Stimulated activated CD8-positive, alpha-beta memory T cell treated with anti-CD3 and anti-CD28 coated beads, Interleukin-15, amount 100 ng/mL, for 48 hours (primary cell): ENCODE measurements at places on chromosomes 1 and 21.

DNA sequence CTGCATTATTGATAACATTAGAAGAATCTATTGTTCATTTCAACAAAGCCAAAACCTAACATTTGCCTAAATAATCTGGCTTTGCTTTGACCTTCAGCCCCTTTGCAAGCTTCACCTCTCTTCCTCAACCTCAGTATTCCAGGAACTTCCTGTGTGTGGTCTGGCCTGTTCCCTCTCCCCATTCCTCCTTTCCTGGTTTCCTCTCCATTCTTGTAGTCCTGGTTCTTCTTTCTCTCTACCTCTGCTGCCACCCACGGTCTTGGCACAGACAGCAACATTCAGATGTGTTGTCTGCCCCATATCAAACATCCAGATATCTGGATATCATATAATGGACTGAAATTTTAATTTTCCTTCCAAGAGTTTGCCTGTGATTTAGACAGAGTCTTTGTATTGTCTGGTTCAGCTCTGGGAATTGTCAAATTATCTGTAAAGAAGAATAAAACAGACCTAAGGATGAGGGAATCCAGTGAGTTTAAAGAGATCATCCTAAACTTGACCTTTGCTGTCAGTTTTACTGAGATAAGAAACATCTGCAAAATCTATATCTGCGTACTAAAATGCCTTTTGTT is 148.1 kb upstream of the KCTD3 start:
- DNase-seq: no peak

- no peak for DNase-seq
Observed at GRCh38 chr21:38498057-38498833, at the start of gene ERG. ERG (minus strand) TSS chr21:38498477; CDS start chr21:38498380, 97 bp downstream.

DNA sequence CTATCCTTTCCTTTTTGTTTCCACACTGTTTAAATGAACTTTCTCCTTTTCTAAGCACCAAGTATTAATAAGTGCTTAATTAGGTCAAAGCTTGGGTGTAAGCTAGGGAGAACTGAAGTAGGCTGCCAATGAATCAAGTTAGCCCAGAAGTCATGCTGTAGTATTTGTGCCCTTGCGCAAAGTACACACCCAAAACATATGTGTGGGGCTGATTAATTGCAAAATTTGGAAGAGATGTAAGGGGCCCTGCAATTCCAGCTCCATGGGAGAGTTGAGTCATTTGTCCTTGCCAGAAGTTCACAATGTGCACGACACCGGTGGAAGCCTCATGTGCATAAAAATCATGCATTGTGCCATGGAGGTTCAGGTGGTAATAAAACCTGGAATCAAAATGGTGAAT is 18.6 kb upstream of the NTNG1 start:
- no peak for DNase-seq

DNA sequence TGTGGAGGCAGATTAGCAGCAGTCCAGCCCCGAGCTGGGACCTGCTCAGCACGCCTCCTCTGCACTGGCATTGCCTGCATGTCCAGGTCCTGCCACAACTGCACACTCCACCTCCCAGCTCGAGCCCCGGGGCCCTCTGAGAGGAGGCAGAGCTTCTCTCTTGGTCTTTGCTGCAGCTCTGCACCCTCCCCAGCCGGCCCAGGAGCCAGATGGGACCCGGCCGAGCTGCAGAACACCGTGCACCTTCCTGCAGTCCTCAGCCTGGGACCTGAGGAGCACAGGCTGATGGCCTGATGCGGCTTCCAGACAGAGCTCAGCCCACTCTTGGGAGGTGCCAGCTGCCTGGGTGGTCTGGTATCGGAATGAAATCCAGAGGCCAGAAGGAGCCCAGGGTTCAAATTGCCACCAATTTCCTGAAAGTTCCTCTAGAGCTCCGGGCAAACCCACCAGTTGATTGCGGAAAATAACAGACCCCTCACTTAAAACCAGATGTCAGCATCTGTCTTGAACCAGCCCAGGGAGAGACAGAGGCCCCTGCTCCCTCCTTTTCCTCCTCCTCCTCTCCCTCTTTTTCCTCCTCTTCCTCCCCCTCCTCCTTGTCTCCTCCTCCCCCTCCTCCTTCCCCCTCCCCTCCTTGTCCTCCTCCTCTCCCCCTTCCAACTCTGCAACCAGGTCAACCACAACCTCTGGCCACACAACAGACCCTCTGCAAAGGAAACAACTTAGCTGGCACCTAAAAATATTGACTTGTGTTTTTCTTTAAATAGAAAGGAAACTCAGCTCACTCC is 10.6 kb upstream of the SPSB1 start:
- no peak for DNase-seq

DNA sequence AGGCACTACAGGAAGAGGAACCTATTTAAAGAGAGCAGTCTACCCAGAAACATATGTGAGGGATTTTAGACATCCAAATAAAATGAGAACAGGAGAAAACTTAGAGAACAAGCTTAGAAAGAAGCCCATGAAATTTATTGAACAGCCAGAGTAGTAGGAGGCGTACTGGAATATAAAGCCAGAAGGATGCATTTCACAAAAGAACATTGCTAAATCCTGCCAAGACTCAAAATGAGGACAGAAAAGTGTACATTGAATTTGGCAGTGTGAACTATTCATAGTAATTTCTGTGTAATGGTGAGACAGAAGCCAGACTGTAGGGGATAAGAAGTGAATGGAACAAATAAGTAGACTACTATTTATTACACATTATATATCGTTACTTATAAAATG is 22.5 kb downstream of the CEPT1 start:
- DNase-seq: no peak

DNA sequence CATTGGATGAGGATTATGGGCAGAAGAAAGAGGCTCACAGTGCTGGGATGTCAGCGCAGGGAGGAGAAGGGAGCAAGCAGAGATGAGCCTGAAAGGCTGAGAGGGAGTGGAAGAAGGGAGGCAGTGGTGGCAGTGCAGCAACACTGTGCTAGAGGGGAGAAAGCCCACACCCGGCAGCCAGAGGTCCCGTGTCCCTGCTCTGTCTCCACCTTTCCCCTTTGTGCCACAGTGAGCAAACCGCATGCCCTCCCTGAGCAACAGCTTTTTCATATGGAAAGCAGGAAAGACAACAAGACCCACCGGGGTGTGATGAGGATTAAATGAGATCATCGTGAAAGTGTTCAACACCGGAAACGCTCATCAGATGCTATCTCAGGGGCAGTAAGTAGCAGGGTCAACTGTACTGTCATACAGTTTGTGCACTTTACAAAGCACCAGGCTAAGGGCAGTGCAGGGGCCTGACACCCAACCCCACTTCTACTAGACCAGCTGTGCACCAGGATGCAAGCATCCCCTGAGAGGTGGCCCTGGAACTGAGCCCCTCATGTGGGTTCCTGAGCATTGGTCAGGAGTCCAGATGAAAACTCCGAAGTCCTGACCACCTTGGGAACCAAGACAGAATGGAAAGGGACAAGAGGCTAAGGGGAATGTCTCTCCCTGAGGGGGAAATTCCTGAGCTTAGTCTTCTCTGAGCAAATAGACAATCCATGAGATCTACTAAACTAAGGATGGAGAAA is 9.1 kb downstream of the NHLH1 start:
- DNase-seq: no peak

- DNase-seq: no peak
Observed at GRCh38 chr1:171138980-171139379, 46.1 kb upstream of the FMO2 start.

- no peak for DNase-seq
Observed at GRCh38 chr1:179870870-179871269, 6.7 kb downstream of the TOR1AIP2 start.

GRCh38 chr1:184287001-184287400 is 99.8 kb upstream of the C1orf21 start:
- no peak for DNase-seq

DNA sequence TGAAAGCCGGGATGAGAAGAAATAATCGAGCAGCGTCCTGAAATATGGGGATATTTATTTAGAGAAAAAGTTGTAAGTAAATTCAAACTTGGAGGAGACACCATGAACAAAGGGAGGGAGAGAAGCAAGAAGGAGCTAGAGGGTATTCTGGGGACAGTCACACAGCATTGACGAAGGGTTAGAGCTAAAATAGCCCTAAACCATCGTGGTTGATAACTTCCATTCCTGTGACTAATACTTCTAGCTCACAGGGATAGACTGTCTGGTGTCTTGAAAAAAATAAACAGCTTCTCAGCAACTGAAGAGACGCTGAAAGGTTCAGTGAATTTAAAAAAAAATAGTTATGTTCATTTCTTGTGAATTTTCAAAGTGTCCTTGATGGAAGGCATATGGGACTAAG is 86.7 kb downstream of the LRRC53 start:
- DNase-seq: no peak

DNA sequence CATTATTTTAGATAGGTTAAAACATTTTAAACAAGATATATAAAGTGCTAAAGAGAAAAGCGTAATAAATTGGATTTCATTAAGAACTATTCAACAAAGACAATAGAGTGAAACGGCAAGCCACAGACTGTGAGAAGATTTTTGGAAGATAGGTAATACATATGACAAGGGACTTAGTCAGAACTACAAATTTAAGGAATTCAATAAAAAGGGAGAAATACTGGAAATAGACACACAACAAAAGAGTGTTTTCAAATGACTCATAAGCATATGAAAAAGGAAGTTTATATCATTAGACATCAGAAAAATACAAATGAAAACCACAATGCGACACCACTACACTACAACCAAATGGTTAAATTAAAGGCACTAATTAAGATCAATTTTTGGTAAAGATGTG is 90.5 kb downstream of the GDAP2 start:
- DNase-seq: no peak

DNA sequence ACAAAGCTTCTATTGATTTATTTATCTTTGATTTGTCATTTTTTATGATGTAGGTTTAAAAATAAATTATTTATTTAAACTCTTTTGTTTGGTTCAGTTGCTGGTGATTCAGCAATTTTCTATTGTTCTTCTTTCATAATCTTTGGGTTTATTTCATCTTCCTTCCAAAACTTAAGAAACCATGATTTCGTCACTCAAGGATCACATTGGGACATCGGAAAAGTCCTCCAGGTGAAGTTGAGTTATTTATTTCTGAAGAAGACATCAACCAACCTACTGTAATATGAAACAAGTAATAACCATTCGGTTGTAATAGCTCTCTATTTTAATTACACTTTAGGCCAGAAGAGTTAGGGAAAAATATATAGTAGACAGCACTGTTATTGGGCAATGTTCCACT is 23.0 kb upstream of the WLS start:
- no peak for DNase-seq

DNA sequence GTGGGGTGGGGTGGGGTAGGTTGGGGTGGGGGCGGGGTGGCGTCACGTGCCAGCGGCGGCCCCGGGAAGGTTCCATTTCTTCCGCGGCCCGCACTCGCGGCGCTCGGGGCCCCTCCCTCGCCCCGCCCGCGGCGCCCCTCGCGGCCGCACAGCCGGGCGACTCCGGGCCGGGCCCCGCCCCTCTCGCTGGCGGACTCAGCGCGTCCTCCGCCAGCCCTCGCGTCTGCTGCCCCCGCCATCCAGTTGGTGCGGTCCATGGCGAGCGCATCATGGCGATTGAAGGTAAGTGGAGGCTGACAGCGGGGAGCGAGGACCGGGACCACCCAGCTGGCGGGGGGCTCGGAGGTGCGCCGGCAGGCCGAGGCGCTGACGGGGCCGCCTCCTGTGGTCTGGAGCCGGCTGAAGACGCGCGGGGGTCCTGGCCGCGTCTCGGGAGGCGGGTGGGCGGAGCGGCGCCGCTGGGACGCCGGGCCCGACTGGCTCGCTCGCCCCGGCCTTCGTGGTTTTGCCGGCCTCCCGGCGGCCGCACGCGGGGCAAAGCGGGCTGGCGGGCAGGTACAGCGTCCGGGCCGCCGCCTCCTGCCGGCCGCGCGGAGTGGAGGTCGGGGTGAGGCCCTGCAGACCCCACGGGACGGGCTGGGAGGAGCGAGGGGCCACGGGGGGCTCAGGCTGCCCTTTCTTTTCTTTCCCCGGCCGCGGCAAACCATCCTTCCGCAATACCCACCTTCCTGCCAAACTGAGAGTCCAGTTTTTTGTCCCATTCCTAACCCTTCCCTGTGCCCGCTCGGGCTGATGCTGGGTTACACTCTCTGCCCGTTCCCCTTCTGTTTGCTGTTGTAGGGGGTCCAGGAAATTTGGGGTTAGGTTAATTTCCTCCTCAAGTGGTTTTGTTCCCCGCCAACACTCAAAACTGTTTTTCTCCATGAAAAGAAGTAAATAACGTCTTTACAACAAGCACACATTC is at the start of gene SYT14:
Gene SYT14, plus strand, starts transcription at position 222 of the 964 bp plus-strand sequence. Its CDS starts 48 bp downstream, at position 270.
- no peak for DNase-seq

- no peak for DNase-seq
Observed at GRCh38 chr1:90730243-90731022, 13.3 kb upstream of the BARHL2 start.

GRCh38 chr1:222339376-222339947 is 208.4 kb downstream of the HHIPL2 start:
- DNase-seq: no peak
